ENCODE measurements at places on chromosomes 2 and 18.

- no peak for DNase-seq
Measured at GRCh38 chr2:174610243-174610995, 12.8 kb upstream of the WIPF1 start.

DNA sequence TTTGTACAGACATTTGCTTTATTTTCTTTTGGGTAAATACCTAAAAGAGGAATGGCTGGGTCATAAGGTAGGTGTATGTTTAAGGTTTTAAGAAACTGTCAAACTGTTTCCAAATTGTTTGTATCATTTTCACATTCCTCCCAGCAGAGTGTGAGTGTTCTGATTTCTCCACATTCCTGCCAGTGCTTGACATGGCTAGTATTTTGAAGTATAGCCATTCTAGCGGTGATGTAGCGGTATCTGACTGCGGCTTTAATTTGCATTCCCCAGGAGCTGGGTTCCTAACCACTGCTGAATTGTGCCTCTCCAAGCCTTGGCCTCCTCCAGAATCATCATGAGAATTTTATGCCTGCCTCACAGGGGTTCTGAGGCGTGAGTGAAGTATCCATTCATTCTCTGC, 61.8 kb upstream of the ARL4C start:
- DNase-seq: no peak

DNA sequence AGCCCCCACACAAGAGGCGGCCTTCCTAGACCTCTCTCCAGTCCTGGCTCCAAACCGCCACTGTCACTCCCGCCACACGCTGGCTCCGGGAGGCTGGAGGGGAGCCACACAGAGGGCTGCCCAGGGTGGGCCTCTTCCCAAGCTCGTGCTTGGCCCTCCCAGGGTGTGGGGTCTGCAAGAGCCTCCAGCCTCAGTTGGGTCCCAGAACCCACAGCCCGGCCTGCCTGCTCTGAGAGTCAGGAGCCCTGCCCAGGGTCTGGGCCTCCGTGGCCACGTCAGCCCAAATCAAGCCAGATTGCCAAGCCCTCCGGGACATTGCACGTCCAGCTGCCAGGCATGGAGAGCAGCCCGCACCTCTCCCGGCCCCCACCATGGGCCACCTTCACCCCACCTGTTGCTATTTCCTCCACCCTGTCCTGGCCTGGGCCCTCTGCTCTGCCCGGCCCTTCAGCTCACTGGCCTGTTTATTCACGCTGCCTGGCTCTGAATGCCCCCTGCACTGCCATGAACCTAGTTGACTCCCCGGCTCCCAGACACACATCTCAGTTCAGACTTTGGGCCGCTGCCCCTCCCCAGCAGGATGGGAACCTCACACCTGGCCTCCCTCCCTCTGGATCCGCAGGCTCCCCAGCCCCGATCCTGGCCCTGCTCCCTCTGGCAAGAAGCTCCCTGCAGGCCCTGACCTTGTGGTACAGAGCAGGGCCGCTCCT, 61.0 kb downstream of the BIN1 start:
- no peak for DNase-seq

DNA sequence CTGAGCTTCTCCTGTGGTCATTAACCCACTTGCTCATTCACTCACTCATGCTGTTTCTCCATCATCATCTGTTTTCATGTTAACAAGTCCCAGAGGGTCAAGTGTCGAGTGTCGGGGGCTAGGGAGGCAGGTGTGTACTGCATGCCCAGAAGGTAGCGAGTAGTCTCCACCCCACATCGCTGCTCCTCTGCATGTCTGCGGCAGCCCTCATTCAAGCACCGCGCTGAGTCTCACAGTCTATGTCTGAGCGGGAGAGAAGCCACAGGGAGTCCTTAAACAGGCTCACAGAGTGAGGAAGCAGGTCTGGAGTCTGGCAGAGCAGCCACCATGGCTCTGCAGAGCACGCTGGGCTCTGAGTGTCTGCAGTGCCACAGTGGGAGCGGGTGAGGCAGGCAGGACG, 121.3 kb upstream of the IL1R2 start:
- no peak for DNase-seq

- DNase-seq: peak; percentile 48
Measured at GRCh38 chr2:237692601-237693290, 65.4 kb downstream of the LRRFIP1 start.

DNA sequence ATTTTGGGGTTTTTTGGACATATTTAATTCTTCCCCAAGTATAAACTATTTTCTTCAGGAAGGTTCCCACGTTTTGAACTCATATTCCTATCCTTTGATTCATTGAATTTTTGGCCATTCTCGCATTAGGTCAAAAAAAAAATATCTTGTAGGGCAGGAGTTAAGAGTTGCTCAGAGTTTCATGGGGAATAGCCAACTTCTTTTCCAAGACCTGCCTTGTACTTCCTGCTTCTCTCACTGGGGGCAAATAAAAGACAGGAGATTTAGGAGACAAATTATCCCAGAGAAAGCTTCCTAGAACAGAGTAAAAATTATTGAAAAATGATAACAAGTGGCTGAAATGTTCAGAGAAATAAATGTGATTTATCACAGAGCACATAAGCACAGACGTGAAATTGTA, 55.2 kb upstream of the BCL11A start:
- no peak for DNase-seq

- no peak for DNase-seq
Measured at GRCh38 chr2:85949280-85949679, 60.5 kb upstream of the ST3GAL5 start.

DNA sequence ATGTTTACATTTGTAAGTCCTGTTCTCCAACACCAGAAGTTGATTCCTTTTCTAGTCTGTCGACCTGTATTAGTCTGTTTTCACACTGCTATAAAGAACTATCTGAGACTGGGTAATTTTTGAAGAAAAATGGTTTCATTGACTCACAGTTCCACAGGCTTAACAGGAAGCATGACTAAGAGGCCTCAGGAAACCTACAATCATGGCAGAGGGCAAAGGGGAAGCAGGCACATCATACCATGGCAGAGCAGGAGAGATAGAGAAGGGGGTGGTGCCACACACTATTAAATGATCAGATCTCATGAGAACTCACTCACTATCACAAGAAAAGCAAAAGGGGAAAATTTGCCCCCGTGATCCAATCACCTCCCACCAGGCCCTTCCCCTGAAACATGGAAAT, 112.8 kb upstream of the MAP3K20 start:
- peak; percentile 27 for DNase-seq

DNA sequence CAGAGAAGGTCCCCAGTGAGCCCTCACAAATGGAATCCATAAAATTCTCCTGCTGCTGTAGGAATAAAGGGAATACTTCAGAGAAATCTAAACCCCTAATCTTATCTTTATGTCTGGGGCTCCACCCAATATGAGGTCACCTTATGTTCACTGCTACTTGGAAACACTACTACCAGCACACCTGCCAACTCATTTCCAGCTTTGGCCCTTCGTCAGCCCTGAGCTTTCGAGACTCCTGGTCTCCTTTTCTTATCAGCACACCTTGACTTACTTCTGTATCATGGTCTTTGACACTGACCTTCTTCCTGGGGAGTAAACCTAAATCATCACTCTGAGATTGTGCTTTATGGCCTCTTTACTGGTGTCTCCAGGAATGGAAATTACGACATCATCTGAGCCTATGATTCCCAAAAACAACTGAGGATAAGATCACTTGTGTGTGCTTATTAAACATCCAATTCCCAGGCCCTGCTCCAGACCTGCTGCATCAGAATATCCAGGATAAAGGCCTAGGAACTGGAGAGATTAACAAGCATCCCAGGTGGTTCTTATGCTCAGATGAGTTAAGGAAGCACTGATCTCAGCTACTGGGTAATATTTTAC, 22.2 kb upstream of the ASNSD1 start:
- no peak for DNase-seq

DNA sequence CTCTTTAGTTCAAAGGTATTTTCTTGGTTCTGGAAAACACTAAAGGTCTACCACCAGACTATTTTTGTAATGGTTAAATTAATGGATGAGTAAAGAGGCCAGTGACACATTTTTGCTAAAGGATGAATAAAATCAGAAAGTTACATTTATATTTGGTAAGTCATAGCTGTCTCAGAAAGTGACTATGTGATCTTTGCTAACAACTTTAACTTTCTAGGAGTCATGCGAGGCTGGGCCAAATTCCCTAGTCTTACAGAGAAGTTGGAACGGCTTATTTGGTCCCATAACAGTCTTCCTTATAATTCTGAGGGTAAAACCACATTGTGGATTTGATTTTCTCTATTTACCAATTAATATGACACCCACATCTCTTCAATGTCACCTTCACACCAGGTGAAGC, 198.1 kb downstream of the PDE1A start:
- DNase-seq: no peak

GRCh38 chr2:62099523-62100175, 96.3 kb upstream of the B3GNT2 start:
- DNase-seq: no peak

GRCh38 chr2:203510941-203511305, 24.2 kb downstream of the RAPH1 start:
- no peak for DNase-seq

DNA sequence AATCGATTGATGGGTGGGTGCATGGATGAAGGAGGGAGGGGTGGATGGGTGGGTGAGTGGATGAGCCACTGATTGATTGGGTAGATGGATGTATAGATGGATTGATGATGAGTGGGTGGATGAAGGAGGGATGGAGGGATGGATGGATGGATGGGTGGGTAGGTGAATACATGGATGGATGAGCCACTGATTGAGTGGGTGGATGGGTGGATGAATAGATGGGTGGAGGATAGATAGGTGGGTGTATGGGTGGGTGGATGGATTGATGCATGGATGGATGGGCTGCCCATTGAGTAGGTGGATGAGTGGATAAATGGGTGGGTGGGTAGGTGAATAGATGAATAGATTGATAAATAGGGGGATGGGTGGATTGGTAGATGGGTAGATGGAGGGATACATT, 30.9 kb downstream of the MLPH start:
- no peak for DNase-seq

All from stimulated activated CD4-positive, alpha-beta T cell treated with anti-CD3 and anti-CD28 coated beads, Interleukin-2, amount 100 ng/mL, for 24 hours (primary cell).